ENCODE measurements at places on chromosomes 7 and 10.
A peak's percentile ranks its signal among the peaks of the same experiment; 100 is the strongest.

DNA sequence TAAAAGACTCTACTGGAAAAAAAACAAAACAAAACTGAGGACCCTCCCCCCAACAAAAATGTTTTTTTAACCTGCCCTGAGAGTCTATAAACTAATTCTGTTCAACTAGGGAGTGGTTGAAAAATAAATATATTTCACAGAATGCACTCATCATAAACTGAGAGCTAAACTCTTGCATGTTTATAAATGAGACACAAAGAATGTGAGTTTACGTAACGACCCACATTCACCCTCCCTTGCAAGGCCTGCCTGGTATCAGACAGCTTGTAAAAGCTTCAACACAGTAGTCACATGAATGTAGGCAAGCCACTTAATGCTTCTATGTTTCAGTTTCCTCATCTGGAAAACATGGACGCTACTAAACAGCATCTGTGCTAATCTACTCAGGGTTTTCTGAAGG is 50.3 kb downstream of the JAZF1 start:
- DNase-seq, result no peak

DNA sequence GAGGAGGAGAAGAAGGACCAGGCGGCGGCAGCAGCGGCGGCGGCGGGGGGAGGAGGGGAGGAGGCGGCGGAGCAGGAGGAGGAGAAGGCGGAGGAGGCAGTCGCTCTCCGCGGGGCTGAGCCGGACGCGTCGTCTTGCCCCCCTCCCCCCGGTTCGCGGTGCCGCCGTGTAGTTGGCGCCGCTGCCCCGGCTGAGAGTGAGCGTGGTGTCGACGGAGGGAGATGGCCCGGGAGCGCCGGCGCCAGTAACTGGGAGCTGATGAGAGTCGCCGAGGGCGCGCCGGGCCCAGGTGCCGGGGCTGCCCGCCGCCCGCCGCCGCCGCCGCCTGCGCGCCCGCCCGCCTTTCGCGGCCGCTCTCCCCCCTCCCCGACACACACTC is 257 bp downstream of the WAC start:
- no peak for DNase-seq

DNA sequence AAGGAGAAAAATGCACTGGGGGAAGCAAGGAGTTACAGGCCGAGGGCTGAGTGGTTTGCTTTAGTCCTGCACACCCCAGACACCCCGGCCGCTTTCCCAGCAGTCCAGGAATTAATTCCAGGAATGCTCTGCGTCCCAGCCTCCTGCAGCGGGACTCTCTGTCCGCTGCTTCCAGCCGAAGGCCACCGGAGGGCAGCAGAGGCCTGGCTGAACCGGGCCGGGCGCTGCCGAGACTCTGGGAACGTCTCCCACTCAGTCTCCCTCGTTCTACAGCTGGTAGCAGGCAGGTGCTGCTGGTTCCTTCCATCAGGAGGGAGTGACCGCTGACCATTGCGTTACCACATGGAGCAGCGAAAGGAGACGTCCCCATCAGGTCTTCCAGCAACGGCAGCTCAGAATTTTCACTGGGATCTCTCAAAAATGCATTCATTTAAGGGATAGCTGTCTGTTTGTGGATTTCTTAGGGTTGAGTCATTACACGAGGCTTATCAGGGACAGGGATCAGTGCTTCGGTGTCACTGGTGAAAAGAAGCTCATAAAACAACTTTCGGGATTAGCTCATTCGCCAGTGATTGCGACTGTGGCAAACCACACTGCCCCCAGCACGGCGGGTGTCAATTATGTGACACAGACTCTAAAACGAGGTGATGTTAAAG is 24.9 kb upstream of the PITRM1 start:
- peak; percentile 7 for DNase-seq

- DNase-seq, result no peak
These were observed 118.1 kb downstream of the MYOF start for GRCh38 chr10:93363891-93364648.

GRCh38 chr7:972110-972509 is 3.2 kb downstream of the COX19 start:
- DNase-seq, result no peak

- no peak for DNase-seq
These were observed 6.0 kb upstream of the MNX1 start for GRCh38 chr7:157016352-157017041.

DNA sequence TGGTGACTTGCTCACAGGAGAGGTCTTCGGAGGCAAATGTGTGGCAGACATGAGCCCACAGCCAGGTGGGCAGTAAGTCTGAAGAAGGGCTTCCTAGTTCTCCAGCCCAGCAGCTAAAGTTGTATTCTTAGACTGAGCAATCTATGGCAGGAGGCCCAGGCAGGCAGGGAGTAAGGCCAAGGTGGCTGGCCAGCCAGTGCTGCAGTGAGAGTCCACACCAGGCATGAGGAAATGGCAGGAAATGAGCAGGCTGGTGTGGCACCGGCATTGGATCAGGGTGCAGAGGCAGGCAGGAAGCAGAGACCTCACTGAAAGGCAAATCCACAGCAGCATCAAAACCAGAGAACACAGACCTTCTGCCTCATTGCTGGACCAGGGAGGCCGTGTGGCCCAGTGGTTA is 84.6 kb upstream of the PDE1C start:
- no peak for DNase-seq

DNA sequence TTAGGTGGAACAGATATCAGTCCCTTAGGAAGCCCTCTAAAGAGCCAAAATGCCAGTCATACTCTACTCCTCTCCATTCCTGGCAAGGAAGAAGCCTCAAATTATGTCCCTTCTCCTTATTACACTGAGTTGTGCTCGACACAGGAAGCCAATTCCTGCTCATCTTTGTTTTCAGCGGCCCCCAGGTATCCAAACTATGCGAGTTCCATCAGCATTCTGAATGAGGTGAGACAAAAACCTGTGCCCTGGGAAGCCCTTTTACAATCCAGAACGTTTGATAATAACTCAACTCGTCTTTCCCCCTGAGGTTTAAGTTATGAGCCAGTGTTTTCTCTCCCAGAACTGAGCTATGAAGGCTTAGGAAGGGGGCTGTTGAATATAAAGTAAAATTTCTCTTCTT is 580.5 kb downstream of the NXPH1 start:
- no peak for DNase-seq

DNA sequence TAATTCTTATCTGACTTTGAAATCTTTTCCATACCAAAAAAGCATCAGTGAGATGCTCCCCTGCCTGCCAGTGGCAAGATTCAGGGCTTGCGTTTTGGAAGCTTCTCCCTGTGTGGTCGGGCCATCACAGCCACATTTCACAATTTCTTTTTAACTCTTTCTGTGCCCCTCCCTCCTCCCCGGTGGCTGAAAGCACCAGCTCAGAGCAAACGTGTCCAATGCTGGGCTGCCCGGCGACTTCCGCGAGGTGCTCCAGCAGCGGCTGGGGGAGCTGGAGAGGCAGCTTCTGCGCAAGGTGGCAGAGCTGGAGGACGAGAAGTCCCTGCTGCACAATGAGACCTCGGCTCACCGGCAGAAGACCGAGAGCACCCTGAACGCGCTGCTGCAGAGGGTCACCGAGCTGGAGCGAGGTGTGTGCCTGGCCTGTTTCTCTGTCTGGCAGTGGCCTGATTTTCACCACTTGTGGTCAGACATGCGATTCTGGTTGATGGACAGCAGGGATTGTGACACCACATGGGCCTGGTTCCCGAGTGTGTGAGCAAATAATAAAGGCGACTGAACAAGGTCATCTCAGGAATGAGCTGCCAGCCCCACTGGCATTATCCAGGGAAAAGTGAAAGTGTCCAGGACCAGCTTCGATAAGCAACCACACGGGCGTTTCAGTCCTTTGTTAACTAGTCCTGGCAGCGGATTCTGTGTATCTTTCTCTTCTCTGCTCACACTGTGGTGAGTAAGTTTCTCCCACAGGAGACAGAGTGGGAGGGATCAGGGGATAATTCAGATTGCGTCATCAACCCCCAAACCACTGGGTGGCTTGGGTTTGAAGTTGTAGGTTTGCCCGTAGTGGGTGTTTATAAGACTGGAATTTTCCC is 2.6 kb downstream of the NPTX2 start:
- DNase-seq, result no peak

DNA sequence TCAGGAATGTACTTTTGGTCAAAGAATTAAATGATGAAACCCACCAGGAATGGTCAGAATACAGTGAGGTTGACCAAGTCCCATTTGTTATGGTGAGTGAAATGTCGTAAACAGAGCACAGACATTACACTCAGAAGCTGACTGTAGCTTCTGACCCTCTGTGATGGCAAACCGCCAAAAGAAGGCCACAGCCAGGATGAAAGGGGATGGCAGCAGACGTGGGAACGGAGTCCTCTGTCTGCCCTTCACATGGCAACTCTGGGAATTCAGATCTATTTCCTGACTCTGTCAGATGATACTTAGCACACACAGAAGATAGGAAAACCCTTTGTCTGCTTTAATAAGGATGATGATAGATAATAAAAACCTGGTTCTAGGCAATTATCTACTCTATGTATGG is 757.1 kb downstream of the SORCS3 start:
- no peak for DNase-seq

DNA sequence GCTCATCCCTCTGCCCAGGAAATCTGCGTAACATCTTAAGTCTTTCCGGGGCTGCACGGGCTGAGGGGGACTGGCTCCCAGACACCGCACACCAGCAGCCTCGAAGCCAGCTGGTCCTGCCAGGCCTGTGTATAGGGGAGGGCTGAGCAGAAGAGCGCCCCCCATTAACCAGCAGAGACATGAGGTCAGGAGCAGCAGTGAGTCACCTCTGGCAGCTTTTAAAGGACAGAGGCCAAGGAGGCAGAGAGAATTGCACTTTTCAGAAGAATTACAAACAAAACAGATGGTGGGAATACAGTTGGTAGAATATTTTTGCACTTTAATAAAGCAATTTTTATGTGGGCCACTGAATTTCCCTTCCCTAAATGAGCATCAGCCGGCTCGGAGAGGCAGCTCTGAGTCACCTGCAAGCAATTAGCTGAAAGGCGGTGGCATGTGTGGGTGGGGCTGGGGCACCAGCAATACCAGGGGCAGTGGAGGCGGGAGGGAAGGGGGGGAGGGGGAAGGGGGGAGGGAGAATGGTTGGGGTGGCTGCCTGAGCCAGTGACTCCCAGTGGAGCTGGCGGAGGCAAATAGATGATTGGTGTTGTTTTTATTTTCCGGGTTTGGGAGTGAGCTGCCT is 39.1 kb downstream of the GOLGA7B start:
- DNase-seq, result no peak

- DNase-seq, result no peak
These were observed 21.2 kb upstream of the UCN3 start for GRCh38 chr10:5343561-5343960.

GRCh38 chr10:77626266-77626935 is 11.2 kb downstream of the KCNMA1 start:
- DNase-seq, result no peak

DNA sequence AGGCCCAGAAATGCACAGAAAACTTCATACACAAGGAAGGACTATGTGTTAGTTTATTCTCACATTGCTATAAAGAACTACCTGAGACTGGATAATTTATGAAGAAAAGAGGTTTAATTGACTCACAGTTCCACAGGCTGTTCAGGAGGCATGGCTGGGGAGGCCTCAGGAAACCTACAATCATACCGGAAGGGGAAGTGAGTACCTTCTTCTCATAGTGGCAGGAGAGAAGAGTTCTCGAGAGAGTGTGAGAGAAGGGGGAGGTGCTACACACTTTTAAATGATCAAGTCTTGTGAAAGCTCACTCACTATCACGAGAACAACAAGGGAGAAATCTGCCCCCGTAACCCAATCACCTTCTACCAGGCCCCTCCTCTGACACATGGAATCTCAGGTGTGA is 16.8 kb upstream of the RAMP3 start:
- DNase-seq, result no peak

DNA sequence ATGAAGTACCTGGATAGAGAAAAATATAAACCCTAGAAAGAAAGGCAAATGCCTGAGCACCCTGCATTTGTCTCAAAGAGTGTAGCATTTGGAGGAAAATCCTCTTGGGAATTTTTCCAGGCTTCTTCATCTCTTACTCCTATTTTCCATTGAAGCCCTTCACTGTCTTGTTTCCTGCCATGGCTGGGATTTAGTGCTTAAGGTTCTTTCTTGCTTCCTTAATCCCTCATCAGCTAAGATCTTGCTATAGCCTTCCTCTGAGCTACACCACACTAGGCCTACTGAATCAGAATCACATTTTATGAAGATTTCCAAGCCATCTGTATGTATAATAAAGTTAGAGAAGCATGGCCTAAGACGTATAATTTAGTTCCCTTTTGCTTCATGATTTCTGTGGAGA is 97.5 kb upstream of the PHYHIPL start:
- DNase-seq, result no peak

GRCh38 chr10:86266446-86267242 is 100.0 kb downstream of the GRID1 start:
- DNase-seq, result no peak

- DNase-seq, result no peak
These were observed 50.0 kb upstream of the WIPI2 start for GRCh38 chr7:5139998-5140397.

GRCh38 chr10:97898429-97898828 is 48.8 kb downstream of the GOLGA7B start:
- no peak for DNase-seq
